ENCODE measurements at places on chromosomes 12 and 14.

DNA sequence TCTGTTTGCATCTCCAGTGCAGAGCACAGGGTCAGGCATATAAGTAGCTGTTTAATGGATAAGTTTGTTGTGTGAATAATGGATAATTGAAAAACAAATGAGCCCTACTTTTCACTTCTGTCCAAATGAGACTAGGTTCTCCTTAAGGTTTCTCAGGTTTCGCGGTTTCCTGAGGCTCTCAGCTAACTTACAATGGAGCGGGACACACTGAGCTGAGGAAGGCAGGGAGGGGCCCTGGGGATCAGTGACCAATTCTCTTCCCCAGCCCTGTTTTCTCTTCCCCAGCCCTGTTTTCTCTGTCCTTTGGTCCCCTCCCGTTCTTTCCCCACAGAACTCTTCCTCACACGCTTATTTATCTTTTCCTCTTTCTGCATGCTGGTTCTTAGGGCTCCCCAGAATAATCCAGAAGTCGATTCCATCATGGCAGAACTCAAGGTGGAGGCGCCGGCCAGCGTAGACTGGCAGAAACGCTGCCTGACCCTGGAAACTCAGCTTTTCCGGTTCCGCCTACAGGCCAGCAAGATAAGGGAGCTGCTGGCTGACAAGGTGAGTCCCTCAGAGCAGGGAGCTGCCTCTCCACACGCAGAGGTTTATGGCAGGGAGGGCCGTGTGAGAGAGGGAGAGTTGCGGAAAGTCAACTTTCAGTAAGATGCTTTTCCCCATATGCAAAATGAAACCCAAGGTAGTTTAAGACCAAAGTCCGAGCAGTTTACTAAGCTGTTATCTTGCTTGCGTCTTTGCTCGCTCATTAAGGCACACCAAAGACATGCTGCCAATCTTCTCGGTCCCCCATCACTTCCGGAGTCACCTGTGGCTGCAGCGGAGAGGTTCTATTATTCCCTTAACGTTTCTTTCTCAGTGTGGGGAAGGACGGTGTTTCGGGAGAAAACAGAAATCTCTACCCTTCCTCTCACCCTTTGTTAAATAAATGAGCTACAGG lies 8.6 kb downstream of the PLEKHH1 start:
- H3K27me3 ChIP-seq: no peaks in the 10 kb centered on the region
- H3K4me3 ChIP-seq: no peak overlapping the region
- no peaks in the 10 kb centered on the region for H3K4me1 ChIP-seq
- no peak for DNase-seq

- H3K27me3 ChIP-seq: no peaks in the 10 kb centered on the region
- no peak overlapping the region for H3K27ac ChIP-seq
- no peaks in the 10 kb centered on the region for H3K4me1 ChIP-seq
- no peak overlapping the region for H3K4me3 ChIP-seq
- no peaks in the 10 kb centered on the region for H3K36me3 ChIP-seq
- no peak for DNase-seq
These were observed 102.9 kb downstream of the RASSF9 start for GRCh38 chr12:85733221-85733840.

DNA sequence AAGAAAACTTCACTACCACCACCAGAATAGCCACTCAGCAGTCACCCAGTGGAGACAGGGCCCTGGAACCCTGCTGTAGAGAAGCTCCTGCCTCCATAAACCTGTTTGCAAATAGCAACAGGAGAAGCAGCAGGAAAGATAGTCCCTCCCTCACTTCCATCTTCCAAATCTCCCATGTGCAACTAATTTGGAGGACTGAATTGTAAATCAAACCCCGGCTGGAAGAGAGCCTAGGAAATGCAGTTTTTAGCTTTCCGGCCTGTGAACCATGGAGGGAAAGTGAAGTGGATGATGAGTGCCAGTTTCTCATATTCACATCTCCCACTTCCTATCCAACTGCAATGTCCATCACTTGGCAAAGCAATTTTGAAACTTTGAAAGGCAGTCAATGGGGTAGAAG lies 167.2 kb upstream of the FRMD6 start:
- H3K4me3 ChIP-seq: no peak overlapping the region
- no peaks in the 10 kb centered on the region for H3K36me3 ChIP-seq
- H3K4me1 ChIP-seq: no peaks in the 10 kb centered on the region
- no peaks in the 10 kb centered on the region for H3K27me3 ChIP-seq
- no peak overlapping the region for H3K27ac ChIP-seq

DNA sequence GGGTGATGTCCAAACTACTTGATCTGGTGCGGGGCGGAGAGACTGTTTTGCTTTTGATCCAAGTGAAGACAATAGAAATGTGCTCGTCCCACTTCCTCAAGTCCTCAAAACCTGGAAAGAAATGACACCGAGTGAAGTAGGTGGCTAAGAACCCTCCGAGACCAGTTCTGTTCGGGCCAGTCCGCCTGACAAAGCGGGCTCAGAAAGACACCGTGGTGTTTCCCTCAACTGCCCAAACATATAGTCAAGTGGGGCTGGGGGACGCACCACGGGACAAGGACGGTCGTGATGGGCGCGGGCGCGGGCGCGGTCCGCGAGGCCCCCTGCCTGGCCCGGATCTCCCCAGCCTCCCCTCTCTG lies 1.6 kb downstream of the PHLDA1 start:
- no peak overlapping the region for H3K27ac ChIP-seq
- no peaks in the 10 kb centered on the region for H3K36me3 ChIP-seq
- H3K4me1 ChIP-seq: no peaks in the 10 kb centered on the region

GRCh38 chr12:54028314-54029201 lies at the start of gene HOXC6:
HOXC6 (plus strand) TSS chr12:54028440; CDS start chr12:54028522, 82 bp downstream.
- no peaks in the 10 kb centered on the region for H3K4me1 ChIP-seq

DNA sequence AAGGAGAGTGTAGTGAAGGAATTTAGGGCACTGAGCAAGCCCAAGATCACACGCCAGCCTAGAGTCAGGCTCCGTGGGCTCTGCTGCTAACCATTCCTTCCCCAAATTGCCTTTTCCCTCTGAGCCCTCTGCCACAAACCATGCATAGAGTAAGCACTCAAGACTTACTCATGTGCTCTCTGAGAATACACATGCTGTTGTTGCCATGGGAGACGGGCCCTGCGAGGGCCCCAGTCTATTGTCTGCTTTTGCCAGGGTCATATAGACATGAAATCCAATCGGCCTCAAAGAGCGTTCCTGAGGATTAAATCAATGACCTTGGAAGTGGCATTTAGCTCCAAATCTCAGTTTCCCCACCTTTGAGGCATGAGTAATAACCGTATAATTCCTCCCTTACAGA lies 48.7 kb upstream of the WSCD2 start:
- no peaks in the 10 kb centered on the region for H3K36me3 ChIP-seq
- no peak overlapping the region for H3K27ac ChIP-seq
- H3K4me3 ChIP-seq: no peak overlapping the region
- no peaks in the 10 kb centered on the region for H3K27me3 ChIP-seq
- H3K4me1 ChIP-seq: no peaks in the 10 kb centered on the region
- no peak for DNase-seq

DNA sequence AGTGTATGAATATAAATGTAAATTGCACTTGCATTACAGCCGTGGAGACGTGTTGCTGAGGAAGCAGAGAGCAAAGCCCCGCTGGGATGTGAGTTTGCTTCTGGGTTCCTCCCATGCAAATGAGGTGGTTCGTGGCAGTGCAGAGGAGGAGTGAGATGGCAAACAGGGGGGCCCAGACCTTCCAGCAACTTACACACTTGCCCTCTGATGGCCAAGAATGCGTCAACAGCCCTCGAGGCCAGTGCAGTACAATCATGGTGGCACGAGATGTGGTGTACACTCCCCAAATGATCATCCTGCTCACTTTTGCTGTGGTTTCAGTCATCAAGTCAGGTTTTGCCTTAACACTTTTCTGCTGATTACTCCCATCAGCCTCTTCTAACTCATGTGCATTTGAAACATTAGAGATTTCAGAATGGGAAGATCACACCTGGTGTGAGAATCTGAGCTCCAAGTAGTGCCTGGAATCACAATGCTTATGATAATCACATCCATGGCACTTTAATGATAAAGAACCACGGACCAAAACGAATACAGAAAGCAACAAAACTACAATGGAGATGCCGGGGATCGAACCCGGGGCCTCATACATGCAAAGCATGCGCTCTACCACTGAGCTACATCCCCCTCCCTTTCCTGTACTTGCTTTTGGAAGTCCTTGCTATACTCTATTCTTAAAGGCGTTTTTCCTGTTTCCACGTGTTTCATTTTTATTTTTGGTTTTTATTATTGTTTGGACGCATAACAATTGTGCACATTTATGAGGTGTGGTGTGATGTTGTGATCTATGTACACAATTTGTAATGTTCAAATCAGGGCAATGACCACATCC lies 7.0 kb upstream of the UBC start:
- DNase-seq: peak; percentile 83
- peak overlapping the region; percentile 38 for H3K4me3 ChIP-seq
- no peak overlapping the region for H3K27ac ChIP-seq
- H3K27me3 ChIP-seq: no peaks in the 10 kb centered on the region
- no peaks in the 10 kb centered on the region for H3K36me3 ChIP-seq
- H3K4me1 ChIP-seq: peaks cover 2% of the 10 kb centered on the region
